ENCODE measurements at places on chromosomes 1 and 21.

DNA sequence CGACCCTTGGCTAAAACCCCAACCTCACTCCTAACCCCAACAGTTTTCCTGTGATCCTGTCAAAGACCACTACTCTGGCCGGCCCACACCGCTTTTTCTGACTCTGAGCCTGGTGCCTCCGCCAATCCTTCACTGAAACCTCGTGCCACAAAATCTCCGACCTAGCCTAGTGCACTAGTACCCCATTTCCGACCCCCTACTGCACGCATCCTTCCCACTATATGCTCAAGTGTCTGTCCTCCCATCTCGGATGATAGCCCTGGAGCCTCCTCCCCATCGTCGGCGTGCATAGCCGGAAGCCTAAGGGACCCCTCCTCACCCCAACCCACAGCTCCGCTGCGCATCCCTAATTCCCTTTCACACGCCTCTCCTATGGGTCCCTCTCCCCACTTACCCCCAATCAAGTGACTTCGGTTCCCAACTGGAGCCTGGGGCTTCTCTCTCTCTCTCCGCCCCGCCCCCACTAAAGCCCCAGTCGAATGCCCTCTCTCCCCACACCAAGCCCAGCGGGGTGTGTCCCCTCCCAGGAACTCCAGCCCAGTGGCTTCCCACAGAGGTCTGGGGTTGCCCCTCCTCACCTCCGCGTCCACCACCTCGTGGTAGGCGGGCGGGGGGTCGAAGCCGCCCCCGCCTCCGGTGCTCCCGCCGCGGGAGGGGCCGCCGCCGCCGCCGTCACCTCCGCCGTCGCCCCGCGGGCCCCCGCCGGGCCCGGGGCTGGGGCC, 791 bp downstream of the USP24 start:
- peak; percentile 41 for DNase-seq

DNA sequence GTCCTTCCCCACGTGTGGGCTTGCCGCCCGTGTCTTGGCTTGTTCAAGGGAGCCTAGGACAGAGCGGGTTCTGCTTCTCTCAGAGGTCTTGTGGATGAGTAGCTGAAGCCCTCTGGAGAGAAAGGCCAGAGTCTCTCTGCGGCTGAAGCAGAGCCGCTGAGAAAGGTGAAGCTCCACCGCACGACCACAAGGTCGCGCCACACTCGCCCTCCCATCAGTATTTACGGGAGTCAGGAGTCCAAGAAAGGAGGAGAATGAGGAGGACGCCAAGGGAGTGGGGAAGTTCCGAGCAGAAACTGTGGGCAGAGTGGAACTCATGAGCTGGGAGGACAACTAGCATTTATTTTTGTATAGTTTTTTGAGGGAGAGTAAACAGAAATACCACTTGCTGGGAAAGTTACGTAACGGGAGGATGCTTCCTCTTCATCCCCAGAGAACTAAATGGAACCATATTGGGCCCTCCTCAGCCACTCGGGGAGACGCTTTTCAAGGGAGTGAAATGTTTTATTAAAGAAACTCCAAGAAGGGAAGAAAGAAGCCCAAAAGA, 51.6 kb upstream of the HAO2 start:
- no peak for DNase-seq

DNA sequence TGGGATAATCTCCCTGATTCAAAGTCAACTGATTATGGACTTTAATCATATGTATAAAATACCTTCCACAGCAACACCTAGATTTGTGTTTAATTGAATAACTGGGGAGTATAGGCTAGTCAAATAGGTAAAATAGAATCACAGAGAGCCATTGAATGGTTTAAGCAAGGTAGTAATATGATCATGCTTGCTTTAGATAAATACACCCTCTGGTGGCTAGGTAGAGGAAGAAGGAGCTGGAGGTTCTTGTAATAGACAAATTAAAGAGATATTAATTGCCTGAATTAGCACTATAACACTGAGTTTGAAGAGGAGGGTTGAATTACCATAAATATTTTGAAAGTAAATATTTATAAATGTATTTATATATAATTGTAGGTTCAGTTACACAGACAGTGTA, 40.3 kb downstream of the DIRAS3 start:
- DNase-seq = no peak

- DNase-seq = no peak
Observed at GRCh38 chr1:83023212-83023611, 975.7 kb downstream of the TTLL7 start.

DNA sequence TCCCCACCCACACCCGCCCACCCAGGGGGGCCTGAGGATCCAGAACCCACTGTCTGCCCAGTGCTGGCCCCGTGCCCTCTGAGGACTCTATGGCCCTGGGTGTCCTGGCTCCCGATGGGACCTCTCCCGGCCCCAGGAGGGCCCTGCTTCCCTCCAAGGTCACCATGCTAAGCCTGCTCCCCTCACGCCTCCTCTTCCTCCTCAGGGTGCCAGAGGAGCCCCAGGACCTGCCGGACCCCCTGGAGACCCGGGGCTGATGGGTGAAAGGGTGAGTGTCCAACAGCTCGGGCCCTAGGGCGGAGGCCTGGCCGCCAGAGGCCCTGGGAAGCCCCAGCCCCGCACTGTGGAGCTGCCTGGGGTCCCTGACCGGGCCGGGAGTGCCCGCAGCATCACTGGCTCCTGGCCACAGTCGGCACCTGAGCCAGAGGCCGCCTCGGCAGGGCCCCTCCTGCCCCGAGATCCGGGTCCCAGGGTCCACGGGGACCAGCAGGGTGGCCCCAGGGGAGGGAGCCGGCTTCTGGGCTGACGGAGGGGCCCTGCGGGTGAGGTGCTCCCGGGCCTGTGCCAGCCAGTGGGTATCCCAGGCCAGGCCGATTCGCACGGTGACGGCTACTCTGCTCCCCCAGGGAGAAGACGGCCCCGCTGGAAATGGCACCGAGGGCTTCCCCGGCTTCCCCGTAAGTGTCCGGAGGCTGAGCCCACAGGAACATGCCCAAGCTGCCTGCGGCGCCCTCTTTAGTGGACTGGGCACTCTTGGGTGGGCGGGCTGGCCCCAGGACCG, 16.1 kb downstream of the COL6A1 start:
- DNase-seq = no peak

DNA sequence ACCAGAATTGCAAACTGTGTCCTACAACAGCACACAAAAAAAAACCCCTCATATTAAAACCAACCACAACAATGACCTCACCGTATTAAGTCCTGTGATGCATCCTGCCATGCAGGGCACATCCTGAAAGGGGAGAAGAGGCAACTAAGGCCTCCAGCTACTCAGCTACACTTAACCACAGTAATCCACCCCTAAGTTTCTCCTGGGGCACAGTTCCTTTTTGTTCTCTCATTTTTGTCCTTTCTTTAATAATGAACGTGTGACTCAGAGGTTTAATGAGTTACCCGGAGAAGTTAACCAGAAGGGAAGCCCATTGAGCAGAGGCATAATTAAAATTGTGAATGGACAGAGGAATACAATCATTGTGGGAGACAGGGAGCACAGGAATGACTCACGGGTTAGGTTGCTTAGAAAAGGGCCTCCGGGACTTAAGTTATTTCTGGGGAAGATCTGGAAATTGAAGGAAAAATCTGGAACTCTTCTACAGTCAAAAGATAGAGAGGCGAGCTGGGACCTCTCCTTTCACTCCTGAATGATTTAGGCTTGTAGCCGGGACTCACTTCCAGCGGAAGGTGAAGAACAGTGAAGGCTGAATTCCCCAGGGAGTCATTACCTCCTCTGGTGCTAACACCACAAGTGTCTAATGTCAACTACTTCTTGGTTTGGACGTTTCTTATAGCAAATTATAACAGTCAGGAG, 36.9 kb upstream of the HIVEP3 start:
- no peak for DNase-seq

DNA sequence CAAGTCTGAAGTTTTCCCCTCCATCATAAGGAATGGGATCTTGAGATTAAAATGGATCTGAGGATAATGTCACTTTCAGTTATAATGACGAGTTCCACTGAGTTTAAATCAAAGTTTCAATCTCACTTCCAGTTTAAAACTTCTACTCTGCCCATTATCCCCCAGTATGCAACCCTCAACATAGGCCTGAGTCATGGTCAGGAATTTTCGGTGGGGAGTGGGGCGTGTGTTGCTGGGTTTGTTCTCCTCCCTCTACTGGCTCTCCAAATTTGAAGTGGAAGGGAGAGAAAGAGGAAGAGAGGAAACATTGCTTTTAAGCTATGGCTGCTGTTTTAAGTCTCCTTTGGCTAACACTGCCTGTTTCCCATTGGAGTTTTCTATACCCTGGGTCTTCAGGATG, 152.9 kb downstream of the TM2D1 start:
- DNase-seq = no peak

DNA sequence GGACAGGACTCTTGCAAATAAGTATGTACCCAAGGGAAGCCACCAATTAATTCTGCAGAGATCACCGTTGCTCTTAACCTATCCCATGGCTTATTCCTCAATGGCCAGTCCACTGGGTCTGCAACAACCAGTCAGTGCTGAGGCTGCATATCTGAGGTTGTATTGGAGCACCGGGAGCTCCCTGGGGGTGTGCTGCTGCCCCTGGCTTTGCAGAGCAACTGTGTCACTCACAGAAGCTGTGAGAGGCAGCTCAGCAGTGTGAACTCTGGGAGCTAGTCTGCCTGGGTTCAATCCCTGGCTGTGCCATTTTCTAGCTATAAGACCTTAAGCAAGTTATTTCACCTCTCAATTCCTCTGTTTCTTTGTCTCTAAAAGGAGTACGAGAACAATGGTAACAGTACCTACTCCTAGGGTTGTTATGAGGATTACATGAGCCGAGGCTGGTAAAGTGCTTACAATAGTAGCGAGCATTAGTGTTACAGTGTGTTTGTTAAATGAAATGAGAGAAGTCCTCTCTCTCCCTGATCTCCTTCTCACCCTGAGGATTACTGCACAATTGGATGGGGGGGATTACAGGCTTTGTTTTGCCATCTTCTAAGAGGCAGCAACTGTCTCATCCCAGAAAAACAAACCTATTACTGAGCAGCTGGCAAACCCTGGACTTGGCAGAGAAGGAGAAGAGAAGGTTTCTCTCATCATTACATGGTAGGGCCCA, 3.6 kb downstream of the RXRG start:
- no peak for DNase-seq

DNA sequence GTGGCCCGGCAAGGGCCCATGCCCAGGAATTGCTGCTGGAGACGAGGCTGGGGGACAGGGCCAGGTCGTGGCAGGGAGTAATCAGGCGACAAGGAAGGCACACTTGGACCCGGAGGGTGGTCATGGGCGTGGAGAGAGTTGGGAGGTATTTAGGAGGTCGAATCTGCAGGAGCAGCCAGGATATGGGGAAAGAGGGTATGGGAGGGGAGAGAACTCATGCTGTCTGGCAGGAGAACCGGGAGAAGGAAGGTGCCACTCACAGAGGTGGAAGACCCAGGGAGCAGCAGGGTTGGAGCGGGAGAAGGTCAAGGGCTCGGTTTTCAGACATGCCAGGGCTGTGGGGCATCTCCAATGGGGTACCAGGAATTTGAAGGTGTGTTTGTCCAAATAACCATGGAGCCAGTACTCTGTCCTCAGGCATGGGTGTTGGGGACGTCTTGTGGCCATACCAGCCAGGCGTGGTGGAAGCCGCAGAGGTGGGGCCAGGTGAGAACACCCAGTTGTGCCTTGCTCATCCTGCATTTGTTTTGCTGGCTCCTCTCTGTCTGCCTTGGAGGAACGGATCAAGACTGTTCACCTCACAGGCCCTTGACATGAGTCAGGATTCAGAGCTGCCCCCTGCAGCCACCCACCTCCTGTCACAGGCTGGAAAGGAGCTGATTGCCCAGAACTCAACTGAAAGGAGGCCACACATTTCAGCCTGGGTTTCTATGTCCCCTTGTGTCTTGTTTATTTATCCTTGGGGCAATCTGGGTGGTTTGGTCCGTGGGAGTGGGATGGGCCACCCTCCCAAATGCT, 111.6 kb downstream of the SPSB1 start:
- no peak for DNase-seq

DNA sequence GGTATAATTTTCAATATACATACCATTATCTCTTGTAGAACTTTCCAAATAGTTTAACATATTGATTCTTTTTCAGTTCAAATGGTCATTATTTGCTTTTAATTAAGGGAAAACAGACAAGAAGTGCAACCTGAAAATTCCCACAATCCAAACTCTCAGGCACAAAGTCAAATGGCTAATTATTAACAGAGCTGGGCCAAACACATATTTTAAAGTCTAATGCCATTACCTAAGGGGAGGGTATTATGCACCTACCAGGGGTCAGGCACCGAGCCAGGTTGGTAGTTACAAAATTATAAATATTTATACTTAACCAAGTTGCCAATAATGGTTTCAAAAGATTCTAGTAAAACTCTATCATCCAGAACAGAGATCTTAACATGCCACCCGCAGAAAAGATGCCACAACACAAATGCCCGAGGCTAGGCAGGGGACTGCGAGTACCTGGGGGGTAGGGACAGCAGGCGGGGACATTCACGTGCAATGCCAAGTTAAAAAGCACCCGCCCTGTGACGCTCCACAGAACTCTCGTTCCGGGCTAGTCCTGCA, 15.0 kb downstream of the LBR start:
- no peak for DNase-seq

DNA sequence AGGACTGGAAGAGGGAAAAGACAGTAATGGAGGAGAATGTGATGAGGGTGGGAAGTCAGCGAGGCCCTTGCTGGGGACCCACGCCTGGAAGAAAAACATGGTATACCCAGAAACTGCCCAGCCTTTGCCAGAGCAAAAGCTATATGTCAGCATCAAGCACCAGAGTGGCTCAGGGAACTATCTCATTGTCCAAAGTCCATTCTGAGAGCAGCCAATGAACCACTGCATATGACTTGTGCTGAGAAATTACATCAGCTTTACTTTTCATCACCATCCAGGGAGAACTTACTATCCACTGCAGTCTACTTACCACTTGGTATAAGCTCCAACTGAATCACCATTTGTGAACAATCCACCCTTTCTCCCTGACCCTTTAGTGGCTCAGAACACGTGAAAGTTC, 148.1 kb downstream of the TTLL7 start:
- DNase-seq = no peak

GRCh38 chr1:167263819-167264464, 43.3 kb downstream of the POU2F1 start:
- no peak for DNase-seq

- DNase-seq = peak; percentile 73
Observed at GRCh38 chr1:7783178-7783711, 846 bp upstream of the PER3 start.

GRCh38 chr1:94734963-94735901, 84.9 kb upstream of the SLC44A3 start:
- DNase-seq = no peak

DNA sequence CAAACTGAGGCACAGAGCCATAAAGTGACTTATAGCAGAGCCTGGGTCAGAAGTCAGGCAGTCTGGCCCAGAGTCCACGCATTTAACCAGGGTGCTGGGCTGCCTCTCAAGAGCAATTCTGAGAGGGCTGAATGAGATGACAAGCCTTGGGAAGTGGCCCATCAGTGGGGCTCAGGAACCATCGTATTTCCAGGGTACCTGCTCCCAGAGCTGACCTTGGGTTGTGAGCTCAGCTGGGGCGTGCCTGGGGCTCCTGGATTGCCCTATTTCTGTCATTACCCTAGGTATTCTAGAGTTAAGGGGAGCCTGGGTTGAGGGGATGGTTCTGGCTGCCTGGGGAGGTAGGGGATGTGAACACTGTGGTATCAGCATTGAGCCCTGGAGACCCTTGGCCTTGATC, 49.4 kb downstream of the LGR6 start:
- no peak for DNase-seq

Measured in occipital lobe (tissue), 3 donors.